Skeletal muscle cell (primary cell): ENCODE measurements at places on chromosomes 11 and 22.
A peak's percentile ranks its signal among the peaks of the same experiment; 100 is the strongest.

DNA sequence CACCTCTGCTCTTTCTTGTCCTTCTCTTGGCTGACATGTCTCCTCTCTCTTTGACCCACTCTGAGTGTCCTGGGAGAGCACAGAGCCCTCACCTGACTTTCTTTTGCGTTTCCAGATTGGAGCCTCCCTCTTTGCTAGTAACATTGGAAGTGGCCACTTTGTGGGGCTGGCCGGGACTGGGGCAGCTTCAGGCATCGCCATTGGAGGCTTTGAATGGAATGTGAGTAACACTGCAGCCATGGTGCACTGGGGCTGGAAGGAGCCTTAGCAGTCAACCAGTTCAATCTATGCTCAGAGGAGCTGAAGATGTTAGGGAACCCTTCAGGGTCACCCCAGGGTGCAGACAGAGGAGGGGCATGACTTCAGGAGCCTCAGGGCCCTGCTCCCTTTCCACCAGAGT, 23.8 kb downstream of the SLC5A1 start:
- DNase-seq, result no peak

DNA sequence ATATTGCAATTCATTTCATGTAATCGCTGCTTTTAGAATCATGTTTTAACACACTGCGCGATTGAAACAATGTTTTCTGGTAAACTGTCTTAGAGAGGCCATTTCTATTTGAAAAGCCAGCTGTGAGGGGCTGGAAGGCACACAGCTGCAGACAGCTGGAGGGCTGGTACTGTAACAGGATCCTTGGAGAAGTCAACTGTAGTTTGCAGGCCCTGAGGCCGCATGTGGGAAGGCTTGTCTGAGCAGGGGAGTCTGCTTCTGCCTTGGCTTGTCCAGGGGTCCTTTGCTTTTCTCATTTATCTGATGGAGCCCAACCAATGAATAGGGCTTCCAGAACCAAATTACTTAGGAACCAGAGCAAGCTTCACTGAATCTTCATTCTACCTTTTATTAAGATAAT, 313.5 kb downstream of the BLID start:
- no peak for DNase-seq

GRCh38 chr11:113446938-113447337, 28.3 kb downstream of the DRD2 start:
- no peak for DNase-seq

GRCh38 chr11:57546869-57547475, 9.6 kb downstream of the SMTNL1 start:
- DNase-seq, result no peak

DNA sequence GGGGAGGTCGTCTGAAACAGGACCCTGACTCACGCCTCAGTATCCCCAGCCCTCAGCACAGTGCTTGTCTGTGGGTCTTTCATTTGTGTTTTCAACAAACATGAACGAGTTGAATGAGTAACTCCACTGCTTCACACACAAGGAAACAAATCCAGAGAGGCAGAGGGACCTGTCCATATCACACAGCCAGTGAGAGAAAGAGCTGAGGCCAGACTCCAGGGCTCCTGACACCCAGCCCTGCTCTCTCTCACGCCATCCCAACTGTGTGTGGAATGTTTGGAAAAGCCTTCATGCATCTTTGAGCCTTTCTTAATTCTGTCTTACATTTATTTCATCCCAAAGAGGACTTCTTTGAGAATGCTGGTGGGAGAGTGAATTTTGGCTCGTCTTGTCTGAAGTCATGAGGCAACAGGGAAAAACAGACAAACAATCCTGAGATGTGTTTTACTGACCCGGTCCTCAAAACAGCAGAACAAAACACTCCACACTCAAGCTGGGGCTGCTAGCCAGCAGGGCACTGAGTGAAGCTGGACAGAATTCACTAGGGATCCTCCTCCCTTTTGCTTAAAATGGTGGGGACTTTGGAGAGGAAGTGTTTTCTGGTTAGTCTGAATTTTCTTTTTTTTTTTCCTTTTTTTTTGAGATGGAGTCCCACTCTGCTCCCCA, 19.7 kb upstream of the ALG8 start:
- no peak for DNase-seq

- DNase-seq, result no peak
These were observed 14.8 kb downstream of the TAB1 start for GRCh38 chr22:39414377-39414776.

GRCh38 chr22:28736301-28737155, 5.1 kb downstream of the CHEK2 start:
- DNase-seq, result no peak

- DNase-seq, result peak; percentile 77
These were observed 417 bp upstream of the BRSK2 start for GRCh38 chr11:1389103-1389931.

GRCh38 chr22:27381960-27382742, 419.4 kb downstream of the MN1 start:
- no peak for DNase-seq
